Esophagus squamous epithelium (tissue), 5 donors: ENCODE measurements at places on chromosomes 2 and 18. TPM values are rescaled to one million over a fixed set of nuclear protein-coding genes. Genes with fewer than 3 reads are reported as not detected.

Gene CCL20
- 3.6 TPM for total RNA-seq

Gene IL1RL2
- total RNA-seq, result 2.5 TPM

Gene POTEE
- not detected for total RNA-seq

- H3K27me3 ChIP-seq, result no peaks in the 10 kb centered on the region
- H3K36me3 ChIP-seq, result no peaks in the 10 kb centered on the region
- no peak overlapping the region for H3K4me3 ChIP-seq
- no peak overlapping the region for H3K27ac ChIP-seq
- no peak for DNase-seq
Observed at GRCh38 chr2:71793926-71794325, 340.6 kb downstream of the DYSF start.

GRCh38 chr2:95277246-95277906, 3.1 kb downstream of the PROM2 start:
- peaks cover 23% of the 10 kb centered on the region for H3K4me1 ChIP-seq
- peaks cover 41% of the 10 kb centered on the region for H3K36me3 ChIP-seq
- H3K4me3 ChIP-seq, result peak overlapping the region; percentile 62
- DNase-seq, result no peak

DNA sequence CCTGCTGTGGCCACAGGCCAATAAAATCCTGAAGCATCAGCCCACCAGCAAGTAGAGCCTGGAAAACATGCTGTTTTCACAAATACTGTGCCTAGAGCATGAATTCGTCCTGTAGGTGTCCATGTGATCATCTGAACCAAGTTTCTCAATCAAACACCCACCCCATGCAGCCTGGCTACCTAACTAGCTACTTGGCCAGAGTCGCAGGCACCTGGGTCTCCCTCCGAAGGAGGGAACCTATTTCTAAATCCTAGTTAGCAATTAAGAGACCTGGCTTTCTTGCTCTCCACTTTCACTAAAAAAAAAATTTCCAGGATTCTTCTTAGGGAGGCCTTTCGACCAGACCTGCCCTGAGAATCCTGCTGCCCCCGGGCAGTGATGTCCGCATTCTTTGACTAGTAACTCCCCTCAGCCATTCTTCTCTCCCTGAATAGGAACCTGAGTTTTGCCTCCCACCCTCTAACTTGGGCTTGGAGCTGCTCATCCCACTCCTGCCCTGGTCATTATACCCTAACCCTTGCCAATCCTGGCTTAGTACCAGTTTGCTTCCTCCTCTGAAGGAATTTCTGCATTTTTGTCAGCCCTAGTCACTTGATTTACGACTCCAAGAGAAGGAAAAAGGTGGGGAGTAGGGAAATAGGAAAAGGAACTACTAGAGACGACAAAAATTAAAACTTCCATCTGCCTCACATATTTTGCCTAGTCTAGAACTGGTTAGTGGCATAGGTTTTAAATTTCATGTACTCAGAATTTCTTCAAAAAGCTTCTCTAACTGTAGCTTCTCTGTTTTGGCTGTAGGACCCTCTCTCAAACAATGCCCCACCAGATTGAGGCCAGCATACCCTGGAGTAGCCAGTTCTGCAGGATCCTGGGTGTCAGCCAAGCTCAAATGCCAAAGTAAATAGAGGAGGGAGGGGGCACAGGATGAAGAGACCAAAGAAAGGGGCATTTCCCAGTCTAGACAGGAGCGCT, 25.4 kb upstream of the TANK start:
- no peak overlapping the region for H3K27ac ChIP-seq
- no peaks in the 10 kb centered on the region for H3K27me3 ChIP-seq
- DNase-seq, result no peak
- H3K4me3 ChIP-seq, result no peak overlapping the region
- H3K4me1 ChIP-seq, result no peaks in the 10 kb centered on the region

GRCh38 chr2:240000671-240001070, 24.5 kb downstream of the NDUFA10 start:
- peaks cover 25% of the 10 kb centered on the region for H3K36me3 ChIP-seq
- no peaks in the 10 kb centered on the region for H3K4me1 ChIP-seq
- no peak overlapping the region for H3K4me3 ChIP-seq
- no peaks in the 10 kb centered on the region for H3K27me3 ChIP-seq
- no peak overlapping the region for H3K27ac ChIP-seq
- no peak for DNase-seq

DNA sequence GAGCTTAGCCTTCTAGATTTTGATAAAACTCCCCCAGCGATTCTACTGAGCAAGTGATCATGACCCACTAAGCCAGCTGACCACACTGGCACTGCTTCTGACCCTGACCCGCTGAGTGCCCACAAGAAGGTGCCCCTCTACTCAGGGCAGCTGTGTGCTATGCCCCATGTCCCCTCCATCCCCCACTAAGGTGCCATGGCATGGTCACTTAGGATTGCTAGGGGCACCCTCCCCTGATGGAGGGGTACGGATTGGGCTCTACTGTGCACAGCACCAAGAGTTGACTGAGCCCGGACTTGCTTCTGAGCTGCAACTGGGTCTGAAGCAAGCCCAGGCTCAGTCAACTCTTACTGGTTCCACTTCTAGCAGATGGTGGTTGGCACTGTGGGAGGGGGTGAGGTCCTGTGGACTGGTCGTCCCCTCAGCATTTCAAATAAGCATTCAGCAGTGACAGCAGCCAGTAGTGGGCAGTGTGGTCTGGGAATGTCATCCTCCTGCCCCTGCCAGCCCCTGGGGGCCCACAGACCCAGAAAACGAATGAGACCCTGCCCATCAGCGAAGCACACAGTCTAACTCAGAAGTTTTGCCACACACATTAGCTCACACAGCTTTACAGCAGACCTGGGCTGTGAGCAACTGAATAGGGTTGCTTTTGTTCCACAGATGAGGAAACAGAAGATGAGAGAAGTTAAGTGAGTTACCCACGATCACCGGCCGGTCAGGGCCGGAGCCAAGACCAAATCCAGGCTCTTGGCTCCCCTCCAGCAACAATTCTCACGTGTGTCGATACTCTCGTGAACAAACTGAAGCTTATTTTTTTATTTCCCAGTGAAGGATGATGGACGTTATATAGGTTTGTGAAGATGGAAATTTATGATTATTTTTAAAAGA, 52.1 kb upstream of the FOSL2 start:
- DNase-seq, result no peak
- peak overlapping the region; percentile 49 for H3K27ac ChIP-seq
- no peaks in the 10 kb centered on the region for H3K36me3 ChIP-seq
- no peaks in the 10 kb centered on the region for H3K27me3 ChIP-seq
- peaks cover 21% of the 10 kb centered on the region for H3K4me1 ChIP-seq
